Kidney (tissue), 22 donors: ENCODE measurements at places on chromosomes 5 and 9. TPM values are rescaled to one million over a fixed set of nuclear protein-coding genes. Genes with fewer than 3 reads are reported as not detected.
A peak's percentile ranks its signal among the peaks of the same experiment; 100 is the strongest.

The NEURL1B gene
- 42.6 TPM for total RNA-seq

DNA sequence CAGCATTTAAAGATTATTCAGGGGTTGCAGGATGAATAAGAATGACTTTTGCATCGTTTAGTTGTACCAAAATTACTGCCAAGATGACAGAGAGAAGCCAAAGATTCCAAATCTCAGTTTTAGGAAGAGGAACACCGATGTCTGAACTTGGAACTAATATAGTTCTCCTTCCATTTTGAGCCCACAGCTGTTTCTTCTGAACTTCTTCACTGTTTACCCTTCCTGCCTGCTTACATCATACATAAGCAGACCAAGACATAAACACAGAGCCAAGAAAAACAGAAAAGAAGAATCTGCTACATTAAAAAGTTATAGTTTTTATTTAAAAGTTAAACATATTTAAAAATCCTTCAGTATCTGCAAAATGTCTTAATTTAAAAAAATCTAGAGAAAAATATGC lies 146.9 kb upstream of the RAPGEF1 start:
- no peak for DNase-seq

- DNase-seq = peak; percentile 17
Observed at GRCh38 chr9:132670457-132671391, at the start of gene GTF3C4. GTF3C4 (plus strand) TSS chr9:132670464; CDS start chr9:132670599, 135 bp downstream.

The GABBR2 gene
- total RNA-seq = 0.06 TPM

The IL33 gene
- 22.7 TPM for total RNA-seq
